Esophagus squamous epithelium (tissue), 5 donors: ENCODE measurements at places on chromosomes 2 and 18.

DNA sequence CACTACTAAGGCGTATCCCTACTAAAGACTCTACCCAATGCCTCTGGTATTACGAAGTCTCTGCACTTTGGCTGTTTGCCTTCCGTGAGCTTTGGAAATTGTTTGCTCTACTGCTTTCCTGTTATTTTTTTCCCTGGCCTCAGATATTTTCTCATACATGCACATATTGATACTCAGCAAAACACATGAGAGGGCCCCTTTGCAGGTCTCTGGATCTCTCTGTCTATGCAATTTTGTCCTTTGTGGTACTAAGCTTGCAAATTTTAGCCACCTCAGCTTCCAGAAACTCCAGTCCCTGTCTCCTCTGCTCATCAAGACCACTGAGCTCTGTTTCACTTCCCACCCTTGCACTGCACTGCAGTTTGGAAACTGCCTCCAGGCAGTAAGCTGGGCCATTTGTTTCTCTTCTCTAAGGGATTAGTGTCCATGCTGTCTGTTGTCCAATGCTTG is 46.6 kb downstream of the TAF1B start:
- no peak for DNase-seq

DNA sequence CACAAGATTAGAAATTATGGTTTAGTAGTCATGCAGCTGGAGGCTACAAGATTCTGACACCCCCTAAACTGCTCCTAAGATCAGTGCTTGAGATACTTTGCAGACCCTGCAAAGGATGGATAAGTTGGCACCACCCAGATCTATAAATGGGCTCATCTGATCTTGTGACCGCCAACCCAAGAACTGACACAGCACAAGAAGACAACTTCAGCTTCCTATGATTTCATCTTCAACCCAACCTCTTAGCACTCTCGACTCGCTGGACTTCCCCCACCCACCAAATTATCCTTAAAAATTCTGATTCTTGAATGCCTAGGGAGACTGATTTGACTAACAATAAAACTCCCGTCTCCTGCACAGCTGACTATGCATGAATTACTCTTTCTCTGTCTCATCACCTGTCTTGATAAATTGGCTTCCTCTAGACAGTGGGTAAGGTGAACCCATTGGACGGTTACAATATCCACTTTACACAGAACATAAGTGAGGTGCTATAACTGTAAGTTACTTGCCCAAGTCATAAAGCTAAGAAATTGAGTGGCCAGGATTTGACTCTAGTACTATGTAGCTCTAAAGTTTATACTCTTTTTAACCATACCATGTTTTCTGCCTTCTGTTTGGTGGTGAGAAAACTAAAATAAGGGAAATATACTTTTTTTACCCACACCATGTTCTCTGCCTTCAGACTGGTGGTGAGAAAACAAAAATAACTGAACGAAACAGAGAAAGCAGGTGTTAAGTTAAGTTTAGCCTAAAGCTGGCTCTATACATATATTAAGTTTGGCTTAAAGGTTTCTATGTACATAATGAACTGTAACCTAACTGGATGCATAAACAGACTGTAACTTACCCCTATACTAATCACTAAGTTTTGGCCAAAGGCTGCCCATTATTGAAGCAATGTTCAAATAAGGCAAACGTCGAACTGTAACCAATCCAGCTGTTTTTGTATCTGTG is 962.3 kb upstream of the NXPH2 start:
- no peak for DNase-seq

GRCh38 chr2:141720476-141720875 is 410.3 kb downstream of the LRP1B start:
- DNase-seq, result no peak

DNA sequence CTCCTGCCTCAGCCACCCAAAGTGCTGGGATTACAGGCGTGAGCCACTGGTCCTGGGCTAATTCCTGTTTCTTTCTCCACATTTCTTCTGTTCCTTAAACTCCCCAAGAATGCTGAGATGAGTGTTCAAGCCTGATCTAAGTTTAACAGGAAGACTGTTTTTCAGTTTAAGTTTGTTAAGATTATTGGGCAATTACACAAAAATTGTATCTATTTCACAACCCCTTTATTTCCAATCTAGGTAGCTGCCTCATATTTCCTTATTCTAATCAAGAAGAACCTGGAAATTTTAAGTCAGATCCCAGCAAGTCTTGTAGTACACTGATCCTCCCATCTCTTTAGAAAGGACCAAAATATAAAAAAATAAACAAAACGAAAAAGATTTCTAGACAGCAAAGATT is 11.7 kb downstream of the SFT2D3 start:
- DNase-seq, result no peak
